Stimulated activated CD4-positive, alpha-beta T cell treated with anti-CD3 and anti-CD28 coated beads, Interleukin-12 subunit alpha, Interleukin-12 subunit beta, amount 100 ng/mL, for 48 hours (primary cell): ENCODE measurements at places on chromosomes 2 and 18.

DNA sequence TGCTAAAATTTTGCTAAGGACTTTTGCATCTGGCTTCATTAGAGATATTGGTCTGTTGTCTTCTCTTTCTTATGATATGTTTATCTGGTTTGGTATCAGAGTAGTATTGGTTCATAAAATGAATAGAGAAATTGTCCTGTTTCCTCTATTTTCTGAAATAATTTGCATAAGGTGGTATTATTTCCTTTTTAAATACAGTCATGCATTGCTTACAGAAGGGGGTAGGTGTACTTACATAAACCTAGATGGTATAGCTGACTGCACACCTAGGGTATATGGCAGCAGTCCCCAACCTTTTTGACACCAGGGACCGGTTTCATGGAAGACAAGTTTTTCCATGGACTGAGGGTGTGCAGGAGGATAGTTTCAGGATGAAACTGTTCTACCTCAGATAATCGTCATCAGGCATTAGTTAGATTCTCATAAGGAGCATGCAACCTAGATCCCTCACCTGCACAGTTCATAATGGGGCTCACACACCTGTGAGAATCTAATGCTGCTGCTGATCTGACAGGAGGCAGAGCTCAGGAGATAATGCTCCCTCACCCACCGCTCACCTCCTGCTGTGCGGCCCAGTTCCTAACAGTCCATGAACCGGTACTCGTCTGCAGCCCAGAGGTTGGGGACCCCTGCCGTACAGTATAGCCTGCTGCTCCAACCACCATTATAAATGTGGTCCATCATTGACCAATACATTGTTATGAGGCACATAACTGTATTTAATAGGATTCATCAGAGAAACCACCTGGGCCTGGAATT, 189.2 kb downstream of the FAM210A start:
- no peak for DNase-seq

DNA sequence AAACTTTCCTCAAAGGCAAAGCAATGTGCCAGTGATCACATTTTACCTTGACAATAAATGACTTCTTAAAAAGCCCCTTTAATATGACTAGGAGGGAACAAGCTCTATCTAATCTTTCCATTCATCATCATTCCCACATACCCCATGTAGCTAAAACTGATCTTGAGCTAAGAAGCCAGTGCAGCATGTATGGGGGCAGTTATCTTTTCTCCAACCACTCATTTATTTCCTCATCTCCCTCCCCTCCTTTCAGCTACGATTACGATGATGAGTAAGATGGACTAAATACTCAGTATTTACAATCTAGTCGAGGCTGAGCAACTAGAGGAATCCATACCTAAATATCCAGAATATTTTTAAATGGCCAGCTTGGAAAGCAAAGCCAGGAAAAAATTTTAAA, 35.5 kb downstream of the PNO1 start:
- no peak for DNase-seq

- DNase-seq = no peak
These were observed 352.6 kb upstream of the POU3F3 start for GRCh38 chr2:104501342-104501741.

- DNase-seq = no peak
These were observed 29.3 kb downstream of the CUL3 start for GRCh38 chr2:224555823-224556366.

- no peak for DNase-seq
These were observed 2.7 kb upstream of the DCC start for GRCh38 chr18:52337276-52337675.

DNA sequence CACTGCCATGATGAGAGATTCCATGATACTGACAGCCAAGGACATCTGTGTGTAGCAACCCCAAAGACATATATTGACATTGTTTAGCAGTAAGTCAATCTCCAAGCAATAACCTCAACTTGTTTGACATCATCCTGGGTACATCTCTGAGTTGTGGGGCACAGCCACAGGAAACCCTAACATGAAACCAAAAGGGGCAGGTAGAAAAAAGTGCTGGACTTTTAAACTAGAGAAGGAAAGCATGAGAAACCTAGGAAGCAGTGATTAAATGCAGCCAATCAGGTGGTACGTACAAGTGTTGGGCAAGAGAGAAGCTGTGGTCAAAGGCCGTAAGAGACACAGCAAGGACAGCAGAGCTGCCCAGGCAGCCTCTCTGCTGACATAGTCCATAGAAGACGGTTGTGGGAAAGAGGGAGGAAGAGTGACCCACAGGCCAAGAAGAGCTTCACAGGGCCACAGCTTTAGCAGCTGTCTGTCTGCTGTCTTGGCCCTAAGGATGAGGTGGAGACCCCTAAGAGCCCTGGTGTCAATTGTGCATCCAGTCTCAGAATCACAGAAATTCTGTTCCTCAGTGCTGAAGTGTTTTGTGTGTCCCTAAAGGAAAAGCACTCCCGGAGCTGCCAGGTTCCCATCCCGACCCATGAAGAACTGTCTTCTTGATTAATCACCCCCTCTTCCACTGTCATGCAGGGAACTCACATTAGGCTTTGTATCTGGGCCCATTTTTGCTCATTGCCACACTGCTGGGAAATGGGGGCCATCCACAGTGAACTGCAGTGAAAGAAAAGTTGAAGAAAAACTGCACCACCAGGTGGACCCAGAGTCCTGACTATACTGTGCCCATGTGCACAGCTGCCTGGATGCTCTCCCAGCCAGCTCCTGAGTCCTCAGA, 25.4 kb upstream of the CHN1 start:
- no peak for DNase-seq

GRCh38 chr2:230925879-230926765, 1.1 kb upstream of the GPR55 start:
- DNase-seq = no peak

- no peak for DNase-seq
These were observed 103.1 kb upstream of the APCDD1 start for GRCh38 chr18:10351219-10351818.

- no peak for DNase-seq
These were observed 7.2 kb upstream of the TMEM177 start for GRCh38 chr2:119671752-119672151.
